ENCODE measurements at places on chromosomes 1 and 21. TPM values are rescaled to one million over a fixed set of nuclear protein-coding genes. Genes with fewer than 3 reads are reported as not detected.

Gene FAM229A
- total RNA-seq: 1.1 TPM

Gene EXO5
- total RNA-seq: 7.9 TPM

Gene CELA2A
- total RNA-seq: not detected

Gene RHD
- not detected for total RNA-seq

Gene FDPS
- 147 TPM for total RNA-seq

Gene TMEM81
- total RNA-seq: 1.6 TPM

Gene SLC16A1
- 70.1 TPM for total RNA-seq

Gene PLA2G2C
- total RNA-seq: not detected

Gene FAM72B
- total RNA-seq: 6.2 TPM

Gene HSD3B1
- total RNA-seq: not detected

All from HFFc6 (cell line).